ENCODE measurements at places on chromosomes 7 and 10.

DNA sequence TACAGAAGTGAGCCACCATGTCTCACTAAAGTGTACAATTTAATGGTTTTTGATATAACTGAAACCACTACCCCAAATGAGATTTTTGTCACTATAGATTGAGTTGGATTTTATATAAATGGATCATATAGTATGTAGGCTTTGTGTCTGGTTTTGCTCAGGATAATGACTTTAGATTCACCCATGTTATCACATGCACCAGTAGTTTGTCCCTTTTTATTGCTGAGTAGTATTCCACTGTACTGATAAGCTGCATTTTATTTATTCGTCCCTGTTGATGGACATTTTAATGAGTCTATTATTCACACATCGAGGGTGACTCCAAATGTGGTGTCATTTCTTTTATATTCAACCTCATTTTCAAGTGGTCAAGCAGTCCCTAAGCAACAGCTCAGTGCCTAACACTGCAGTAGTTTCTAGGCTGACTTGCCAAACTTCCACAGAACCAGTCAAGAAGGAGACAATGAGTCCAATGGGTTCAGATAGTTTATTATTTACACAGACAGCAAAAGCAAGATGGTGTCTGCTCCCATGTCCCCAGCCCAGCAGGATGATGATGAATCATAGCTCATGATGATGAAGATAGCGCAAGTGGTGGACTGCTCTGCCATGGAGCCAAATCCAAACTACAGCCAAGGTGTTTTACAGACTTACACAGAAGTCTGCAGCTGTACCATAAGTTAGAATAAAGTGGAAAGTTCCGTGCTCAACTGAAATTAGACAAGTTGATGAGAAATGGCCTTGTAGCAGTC is 6.6 kb upstream of the FMC1 start:
- DNase-seq: no peak

GRCh38 chr7:41696323-41696916 is 6.5 kb downstream of the INHBA start:
- no peak for DNase-seq

- DNase-seq: no peak
Observed at GRCh38 chr10:24313283-24313682, 104.3 kb downstream of the KIAA1217 start.

DNA sequence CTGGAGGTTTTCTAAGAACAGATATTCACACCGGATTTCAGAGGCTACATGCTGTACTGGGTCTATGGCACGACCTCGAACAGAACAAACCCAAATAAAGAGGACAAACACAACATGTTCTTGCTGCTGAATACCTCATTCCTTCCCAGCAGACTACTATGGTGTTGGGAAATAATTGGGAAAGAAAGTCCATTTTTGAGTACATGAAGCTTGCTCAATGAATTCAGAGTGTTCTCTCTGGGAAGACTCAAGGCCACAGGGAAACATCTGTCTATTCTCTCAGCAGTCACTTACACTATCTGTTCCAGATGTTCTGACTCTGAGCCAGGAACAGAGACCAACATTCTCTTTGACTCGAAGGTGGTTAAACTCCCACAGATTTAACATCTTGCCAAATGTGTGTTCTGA is 30.9 kb downstream of the LAMB1 start:
- DNase-seq: peak; percentile 12

- DNase-seq: no peak
Observed at GRCh38 chr10:110364531-110364937, 59.8 kb upstream of the SMNDC1 start.

DNA sequence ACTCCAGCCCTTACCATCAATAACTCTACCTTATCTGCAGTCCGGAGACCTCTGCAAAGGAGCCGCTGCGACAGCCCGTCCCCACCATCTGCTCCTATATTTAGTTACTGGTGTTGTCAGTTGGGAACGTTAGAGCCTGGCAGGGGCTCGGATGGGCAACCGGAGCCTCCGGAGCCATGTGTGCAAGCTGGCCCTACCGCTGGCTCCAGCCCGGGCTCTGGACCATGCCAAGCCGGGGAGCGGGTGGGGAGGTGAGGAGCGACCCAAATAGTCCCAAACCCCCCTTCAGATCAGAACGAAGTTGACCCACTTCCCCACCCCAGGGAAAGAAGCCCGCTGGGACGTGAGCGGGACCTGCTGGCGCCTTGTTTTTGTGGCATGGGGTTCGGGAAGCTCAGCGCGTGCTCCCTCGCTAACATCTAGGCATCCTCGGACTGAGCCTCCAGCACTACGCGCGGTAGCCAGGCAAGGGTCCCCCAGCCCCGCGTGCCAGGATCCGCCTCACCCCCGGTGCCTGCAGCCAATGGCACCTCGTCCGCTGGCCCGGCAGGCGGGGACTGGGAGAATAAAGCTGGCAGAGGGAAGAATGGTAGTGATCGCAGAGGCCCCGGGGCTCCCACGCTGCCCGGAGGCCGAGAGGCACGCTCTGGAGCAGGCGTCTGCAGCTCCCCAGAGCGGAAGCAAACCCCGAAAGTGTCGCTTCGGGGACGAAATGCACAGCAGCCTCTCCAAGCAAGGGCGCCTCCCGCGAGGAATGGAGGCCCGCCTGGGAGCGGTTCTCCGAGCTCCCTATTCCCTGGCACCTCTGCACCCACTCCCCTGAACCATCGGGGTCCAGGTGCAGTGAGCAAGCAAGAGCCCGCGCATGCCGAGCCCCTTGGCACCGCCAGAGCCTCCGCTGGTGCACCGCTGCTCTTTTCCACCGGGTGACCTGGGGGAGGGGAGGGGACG is 679 bp downstream of the LRRC20 start:
- no peak for DNase-seq

DNA sequence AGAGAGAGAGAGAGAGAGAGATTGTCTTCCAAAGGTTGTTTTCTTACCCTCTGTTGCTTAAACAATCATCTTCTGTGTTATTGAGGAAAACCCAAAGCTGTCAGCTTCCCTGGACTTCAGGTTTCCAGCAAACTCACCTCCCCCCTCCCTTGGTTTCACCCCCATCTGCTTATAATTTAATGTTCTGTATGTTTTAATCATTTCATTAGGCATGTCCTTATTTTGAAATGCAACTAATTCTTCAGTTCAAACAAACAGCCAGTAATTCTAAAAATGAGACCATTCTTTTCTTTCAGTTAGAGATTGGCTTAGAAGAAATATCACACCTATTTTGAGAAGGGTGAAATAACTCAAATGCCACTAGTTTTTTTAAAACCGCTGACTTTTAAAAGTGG is 102.9 kb downstream of the FAM204A start:
- DNase-seq: no peak

- DNase-seq: no peak
Observed at GRCh38 chr7:135510592-135511183, 786 bp upstream of the CNOT4 start.

DNA sequence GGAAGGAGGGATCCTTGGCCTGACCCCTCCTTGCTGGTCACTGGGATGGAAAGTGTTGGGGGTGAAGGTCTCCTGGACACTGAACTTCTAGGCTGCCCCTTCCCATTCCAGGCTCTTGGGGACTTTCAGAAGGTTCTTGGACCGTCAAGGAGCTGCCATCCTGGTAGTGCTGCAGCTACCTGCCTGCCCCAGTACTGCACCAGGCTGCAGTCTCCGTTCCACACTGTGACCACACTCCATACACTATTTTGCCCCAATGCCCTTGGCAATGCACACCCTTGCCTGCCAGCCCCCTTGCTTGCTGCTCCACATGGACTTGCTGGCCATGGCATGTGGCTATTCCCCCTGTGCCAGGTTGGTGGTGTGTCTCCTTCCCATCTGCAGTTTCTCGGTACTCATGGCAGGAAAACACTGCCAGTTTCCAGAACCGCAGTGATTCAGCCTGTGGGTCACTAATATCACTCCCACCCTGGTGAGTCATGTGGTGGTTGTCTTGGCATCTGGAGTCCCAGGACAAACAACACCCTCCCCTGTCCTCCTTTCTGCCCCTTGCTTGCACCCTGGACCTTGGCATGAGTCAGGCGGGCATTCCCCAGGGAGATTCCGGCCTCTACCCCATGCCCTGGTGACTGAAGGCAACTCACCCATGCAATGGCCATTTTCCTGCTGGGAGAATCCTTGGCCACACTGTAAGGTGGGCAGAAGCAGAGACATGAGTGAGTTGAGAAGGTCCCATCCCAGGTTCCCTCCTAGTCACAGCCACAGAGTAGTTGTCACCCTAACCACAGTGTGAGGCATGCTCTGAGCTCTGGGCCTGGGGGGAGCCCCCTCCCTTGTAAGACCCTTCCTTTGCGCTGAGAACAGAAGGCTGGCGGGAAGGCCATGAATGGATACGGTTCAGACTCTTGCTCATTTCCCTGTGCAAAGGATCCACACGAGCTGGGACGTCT is 32.8 kb downstream of the GOLGA7B start:
- DNase-seq: no peak

GRCh38 chr7:151469281-151469680 is 29.3 kb upstream of the CRYGN start:
- no peak for DNase-seq

DNA sequence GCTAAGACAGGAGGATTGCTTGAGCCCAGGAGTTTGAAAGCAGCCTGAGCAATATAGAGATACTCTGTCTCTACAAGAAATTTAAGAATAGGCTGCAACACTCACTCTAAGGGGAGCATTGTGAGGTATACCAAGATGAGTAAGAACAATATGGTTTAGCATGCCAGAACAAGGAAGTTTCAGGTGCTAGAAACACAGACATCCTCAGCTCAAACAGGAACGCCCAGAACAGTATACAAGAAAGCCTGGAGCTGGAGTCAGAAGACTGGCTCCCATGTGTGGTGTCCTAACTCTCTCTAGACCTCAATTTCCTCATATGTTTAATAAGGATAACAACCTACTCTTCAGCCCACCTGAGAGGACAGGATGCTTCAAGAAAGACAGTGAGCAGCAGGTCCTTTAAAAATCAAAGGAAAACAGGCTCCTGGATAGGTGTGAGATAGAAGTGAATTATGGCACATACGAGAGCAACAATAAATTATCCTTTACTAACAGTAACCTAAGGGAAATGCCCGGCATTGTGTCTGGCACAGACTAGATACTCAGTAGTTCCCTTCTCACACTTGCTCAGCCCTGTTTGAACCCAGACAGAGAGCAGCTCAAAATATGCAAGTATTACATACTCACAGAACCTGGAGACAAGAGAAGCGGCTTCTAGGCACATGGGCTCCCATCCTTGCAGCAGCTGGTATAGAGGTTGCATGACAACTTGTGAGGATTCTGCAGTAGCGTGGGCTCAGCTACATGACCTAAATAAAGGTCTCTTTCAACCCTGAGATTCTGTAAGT is 45.4 kb downstream of the KAT6B start:
- DNase-seq: no peak

- DNase-seq: no peak
Observed at GRCh38 chr7:48255046-48255445, 83.8 kb downstream of the ABCA13 start.

- DNase-seq: no peak
Observed at GRCh38 chr7:137985897-137986251, 16.0 kb downstream of the CREB3L2 start.

DNA sequence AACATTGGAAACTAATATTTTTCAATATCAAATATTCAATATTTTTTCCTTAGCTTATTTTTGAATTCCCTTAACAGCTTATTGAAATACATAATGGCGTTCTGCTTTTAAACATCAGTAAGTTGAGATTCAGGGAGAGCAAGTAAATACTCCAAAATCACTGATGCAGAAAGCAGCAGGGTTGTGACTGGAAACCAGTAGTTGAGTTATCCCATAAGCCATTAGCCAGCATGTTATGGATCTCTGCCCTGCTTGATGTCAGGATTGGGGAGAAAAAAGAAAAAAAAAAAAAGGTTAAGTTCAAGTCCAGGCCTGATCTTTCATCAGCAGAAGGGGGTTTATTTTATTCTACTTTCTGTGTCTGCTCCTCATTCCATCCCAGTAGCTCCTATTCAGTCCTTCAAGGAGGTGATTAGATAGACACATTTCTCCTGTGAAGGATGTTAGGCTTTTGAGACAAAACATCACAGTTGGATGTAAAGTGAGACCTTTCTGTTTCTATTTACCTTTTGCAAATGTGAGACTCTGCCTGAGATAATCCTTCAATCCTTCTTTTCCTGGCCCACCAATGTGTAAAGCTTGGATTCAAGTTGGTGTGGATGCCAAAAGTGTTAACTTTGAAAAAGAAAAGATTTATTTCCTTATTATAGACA is 110.9 kb upstream of the HDAC9 start:
- DNase-seq: no peak
